ENCODE measurements at places on chromosomes 5 and 9.
A peak's percentile ranks its signal among the peaks of the same experiment; 100 is the strongest.

DNA sequence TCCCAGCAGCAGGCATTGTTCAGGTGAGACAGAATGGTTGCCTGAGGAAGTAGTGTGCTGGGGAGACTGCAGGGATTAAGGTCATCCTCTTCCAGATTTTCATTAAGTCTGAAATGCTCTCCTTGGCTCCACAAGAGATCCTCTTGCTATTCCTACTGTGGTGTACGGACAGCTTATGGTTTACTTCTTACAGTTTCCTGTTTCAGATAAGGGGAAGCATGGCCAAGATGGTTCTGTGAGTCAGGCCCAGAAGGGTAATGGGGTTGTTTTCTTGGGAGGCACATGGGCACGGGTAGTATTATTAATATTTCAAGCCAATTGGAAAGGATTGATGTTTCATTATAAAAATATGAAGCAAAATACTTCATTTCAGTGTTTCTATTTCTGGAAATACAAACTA, 42.9 kb downstream of the GLRX start:
- DNase-seq: no peak

DNA sequence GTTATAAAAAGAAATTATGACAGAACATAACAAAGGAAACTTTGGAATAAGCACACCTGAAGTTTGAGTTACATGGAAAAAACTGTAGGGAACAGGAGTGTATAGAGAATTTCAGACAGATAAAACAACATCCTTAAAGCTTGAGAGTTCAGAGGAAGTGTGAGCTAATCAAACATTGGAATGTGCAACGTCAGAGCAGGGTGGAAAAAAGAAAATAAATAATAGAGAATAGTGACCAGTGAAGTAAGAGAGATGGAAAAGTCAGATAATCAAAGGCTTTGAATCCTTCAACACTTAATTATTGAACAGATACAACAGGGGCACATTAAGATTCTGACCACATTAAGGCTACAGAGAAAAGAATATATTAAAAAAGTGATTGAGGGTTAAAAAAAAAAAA, 128.5 kb upstream of the CDH10 start:
- DNase-seq: no peak

DNA sequence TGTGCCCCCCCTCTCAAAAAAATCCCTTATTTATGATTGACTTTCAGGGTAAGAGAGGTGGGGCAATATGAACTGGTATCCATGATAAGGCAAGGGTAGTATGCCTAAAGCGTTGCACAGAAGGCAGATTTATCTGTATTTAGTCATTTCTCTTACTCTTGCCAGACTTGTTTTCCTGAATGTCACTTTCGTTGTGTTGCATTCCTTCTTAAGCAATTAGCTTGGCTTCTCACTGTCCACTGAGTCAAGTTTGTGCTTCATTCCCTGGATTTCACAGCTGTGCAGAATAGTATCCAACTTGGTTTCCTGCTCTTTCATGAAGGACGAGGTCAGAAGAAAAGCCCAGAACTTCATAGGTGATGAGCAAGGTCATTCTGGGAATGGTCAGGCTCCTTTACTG, 301.5 kb upstream of the ACTBL2 start:
- no peak for DNase-seq

GRCh38 chr5:118791926-118792734, 196.2 kb downstream of the DTWD2 start:
- peak; percentile 32 for DNase-seq

DNA sequence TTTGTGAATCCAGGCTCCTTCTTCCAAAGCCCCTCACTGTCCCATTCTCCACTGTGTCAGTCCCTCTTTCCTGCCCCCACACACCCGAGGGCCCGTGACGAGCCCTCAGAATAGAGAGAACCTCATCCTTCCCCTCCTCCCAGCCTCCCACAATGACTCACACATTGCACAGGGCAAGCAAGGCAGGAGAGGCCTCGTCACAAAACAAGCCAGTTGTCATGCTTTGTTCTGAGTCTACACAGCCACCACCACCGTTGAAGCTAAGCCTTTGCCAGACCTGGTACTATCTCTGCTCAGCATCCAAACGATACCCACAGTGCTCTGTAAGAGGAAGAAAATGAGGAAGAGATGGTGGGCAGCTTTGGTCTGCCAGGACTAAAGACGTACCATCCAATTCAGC, 142.2 kb upstream of the ZNF366 start:
- no peak for DNase-seq

DNA sequence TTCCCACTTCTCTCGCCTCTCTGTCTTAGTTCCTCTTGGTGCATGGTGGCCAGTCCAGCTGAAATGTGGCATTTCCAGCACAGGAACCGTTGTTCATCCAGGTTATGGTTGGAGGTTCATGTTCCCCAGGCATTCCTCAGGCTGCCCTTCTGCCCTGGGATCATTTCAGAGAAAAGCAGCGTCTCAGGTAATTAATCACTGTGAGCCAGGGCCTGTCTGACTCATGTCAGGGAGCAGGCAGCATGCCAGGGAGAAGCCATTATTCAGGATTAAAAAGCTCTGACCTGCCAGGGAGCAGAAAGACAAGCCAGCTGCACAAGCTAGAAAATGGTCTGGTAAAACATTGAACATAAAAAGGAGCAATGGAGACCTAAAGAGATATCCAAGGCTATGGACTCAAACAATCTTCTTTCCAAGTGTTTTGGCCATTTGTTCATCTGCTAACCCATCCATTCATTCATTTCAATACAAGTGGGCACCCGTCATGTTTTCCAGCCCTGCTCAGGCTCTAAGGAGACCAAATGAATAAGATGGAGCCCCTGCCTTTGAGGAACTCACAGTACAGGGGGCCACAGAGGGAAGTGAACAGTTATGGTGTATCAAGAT, 241.4 kb downstream of the DRD1 start:
- peak; percentile 29 for DNase-seq

GRCh38 chr9:91783411-91783810, 166.6 kb downstream of the ROR2 start:
- DNase-seq: no peak

- no peak for DNase-seq
Measured at GRCh38 chr5:72209147-72210115, 102.2 kb downstream of the MAP1B start.

DNA sequence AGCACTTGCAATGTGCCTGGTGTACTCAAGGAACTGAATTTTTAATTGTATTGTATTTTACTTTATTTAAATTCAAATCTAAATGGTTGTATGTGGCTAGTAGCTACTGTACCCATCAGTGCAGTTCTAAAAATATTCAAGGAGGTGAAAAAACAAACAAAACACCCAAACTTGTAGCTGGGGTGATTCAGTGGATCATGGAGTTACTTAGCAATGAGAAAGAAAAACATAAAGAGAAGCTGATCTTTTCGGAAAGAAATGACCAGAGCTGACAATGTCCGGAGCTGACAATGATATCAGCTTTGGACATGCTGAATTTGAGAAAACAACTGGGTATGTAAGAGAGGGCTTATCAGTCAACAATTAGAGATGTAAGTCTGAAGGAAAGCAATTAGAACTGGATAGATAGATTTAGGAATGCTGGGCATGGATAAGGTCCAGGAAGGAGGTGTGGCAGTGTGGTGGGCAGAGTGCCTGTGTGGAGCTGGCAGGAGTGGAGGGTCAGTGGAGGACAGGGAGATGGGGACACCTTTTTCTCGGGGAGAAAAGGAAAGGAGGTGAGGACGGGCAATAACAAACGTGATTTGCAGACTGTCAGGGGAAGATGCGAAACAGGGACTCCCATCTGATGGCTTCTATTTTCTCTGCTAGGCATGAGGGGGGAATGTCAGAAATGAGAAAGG, 113.2 kb downstream of the DCP2 start:
- DNase-seq: no peak

GRCh38 chr9:69527454-69527853, 144.7 kb downstream of the APBA1 start:
- no peak for DNase-seq

DNA sequence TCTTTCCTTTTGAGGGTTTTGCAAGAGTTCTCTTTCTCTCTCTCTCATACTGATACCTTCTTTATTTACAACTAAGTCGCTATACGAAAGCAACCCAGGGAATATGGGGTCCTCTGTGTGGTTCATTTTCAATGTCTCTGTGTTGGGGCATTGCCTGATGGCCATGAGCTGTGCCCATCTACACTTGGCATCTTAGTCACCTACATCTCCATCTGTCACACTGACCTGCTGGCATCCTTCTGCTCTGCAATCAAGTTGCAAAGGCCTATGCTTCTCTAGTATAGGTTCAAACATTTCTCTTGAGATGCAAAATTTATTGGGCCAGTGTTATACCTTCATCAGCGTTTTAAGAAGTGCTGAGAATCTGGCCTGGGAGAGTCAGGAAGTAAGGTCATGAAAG, 228.2 kb downstream of the MTRR start:
- no peak for DNase-seq

DNA sequence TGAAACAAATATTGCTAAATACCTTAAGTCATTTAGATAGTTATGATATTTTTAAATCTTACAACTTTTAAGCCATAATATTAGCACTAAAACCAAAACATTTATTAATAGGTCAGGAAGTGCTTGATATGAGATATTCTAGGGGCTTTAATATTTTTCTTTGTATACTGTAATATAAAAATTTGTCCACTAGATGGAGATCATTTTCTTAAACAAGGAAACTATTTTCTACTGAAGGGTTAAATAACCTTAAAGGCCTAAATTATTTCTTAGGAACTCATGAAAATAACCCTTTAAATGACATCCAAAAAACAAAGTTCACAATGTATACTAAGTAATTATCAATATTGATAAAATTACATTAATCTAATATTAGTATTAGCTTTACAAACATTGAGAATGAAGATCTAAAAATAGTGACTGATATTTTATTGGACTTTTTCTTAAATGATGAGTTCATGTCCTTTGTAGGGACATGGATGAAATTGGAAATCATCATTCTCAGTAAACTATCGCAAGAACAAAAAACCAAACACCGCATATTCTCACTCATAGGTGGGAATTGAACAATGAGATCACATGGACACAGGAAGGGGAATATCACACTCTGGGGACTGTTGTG, 635.7 kb downstream of the RAB3C start:
- no peak for DNase-seq

DNA sequence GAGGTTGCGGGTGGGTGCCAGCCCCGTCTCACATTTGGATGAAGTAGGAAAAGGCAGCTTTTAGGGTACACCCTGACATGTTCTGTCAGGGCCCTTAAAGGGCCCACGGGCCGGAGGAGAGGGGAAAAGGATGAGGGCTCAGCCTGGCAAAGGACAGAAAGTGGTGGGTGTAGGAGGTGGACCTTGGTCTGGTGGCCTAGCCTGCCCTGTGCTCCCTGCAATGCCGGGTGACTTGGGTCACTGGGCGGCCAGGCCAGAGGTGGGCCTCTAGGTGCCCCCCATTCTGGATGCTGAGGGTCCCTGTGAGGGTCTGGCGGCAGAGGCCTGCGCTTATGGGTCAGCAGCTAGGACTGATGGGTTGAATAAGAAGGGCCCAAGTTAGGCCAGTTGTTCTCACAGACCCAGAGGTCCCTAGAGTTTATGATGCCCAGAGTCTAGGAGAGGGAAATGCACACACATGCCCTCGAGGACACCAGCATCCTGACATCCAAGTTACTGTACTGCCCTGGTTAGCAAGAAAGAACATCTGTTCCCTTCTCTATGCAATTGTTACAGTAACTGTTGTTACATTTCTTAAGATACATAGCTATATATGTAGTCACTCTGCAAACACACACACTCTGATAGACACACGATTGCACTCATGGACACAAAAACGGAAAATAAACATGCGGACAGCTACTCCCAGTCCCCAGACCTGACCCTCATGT, 12.5 kb downstream of the TRIM7 start:
- DNase-seq: no peak

GRCh38 chr5:6140219-6140618, 238.1 kb downstream of the MED10 start:
- DNase-seq: no peak

GRCh38 chr5:169142264-169142970, 158.5 kb downstream of the SLIT3 start:
- DNase-seq: no peak

DNA sequence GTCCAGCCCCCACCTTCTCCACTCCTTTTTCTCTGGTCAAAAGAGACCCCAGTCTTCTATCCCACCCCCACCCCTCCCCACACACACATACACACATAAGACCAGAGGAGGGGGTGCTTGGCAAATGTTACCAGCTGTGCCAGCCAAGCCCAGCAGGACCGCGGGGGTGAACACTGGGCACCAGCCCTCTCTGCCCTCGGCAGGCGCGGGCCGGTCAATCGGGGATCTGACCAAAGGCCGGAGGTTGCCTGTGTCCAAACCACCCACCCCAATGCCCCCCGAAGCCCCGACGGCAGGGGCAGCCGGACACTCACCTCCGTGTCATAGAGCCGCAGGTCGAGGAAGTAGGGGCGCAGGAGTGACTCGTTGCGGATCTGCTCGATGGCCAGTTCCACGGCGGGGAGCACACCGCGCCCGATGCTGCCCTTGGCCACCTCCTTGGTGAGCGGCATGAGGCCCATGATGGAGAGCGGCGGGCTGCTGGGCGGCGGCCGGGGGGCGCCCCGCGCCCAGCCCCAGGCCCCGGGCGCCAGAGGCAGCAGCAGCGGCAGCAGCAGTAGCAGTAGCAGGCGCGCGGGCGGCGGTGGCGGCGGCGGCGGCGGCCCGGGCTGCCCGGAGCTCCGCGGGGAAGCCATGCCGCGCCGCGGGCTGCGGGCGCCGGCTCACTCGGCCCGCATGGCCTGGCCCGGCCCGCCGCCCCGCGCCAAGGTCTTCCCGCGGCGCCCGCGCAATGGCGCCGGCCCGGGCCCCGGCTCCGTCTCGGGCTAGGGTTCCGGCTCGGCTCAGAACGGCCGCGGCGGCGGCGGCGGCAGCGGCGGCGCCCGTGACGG, 417 bp downstream of the GABBR2 start:
- no peak for DNase-seq

DNA sequence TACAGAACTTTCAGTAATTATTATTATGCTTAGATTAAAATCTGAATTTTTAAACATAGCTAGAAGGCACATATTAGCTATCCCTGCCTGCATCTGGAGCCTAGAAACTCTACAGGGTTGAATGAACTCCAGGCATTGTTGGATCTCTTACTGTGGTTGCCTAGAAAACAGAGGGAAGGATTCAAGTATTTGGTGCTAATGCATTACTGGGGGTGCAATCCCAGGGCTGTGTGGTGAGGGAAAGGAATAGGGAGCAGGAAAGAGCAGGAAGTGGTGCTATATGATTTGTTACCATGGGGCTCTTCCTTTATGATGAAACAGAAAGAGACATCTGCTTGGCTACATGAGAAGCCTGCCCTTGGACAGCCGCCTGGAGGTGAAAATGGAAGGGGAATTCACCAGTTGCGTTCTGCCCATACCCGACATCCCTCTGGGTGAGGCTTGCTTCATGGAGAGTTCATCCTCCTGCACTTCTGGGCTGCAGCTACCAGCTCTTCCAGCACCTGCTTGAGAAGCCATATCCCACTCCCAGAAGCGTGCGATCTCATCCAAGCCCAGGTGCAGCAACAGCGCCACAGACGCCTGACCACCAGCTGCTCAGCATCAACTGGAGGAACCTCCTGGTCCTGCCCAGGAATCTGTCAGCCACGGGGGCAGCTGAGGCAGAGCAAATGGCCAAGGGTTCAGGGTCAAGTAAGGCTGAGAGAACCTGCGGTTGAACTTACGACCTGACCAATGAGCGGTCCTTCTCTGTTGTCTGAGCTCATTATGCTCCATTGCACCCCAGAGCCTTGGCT, 362.8 kb downstream of the SEMA5A start:
- no peak for DNase-seq

GRCh38 chr9:115597330-115597895, 479.5 kb upstream of the TNC start:
- no peak for DNase-seq

All from epithelial cell of proximal tubule (primary cell).